Karpas-422 (cell line): ENCODE measurements at places on chromosomes 2 and 18. TPM values are rescaled to one million over a fixed set of nuclear protein-coding genes. Genes with fewer than 3 reads are reported as not detected.

TMEM178A gene
- not detected in 2 replicates for total RNA-seq

SF3B6 gene
- total RNA-seq: 181 and 285 TPM in 2 replicates

LRP2 gene
- not detected in 2 replicates for total RNA-seq

IL37 gene
- total RNA-seq: not detected in 2 replicates

ACADL gene
- not detected in 2 replicates for total RNA-seq

TMEM198 gene
- total RNA-seq: 2.7 and 3.2 TPM in 2 replicates

WNT6 gene
- total RNA-seq: 7.8 and 7.9 TPM in 2 replicates

DHRS9 gene
- total RNA-seq: 0.40 and 2.1 TPM in 2 replicates

CHST10 gene
- 22.6 and 28.7 TPM in 2 replicates for total RNA-seq

HOXD12 gene
- total RNA-seq: 1.0 and 1.9 TPM in 2 replicates

ACKR3 gene
- total RNA-seq: 0.40 TPM in 1 of 2 replicates, not detected in the other

RNF144A gene
- 0.07 and 0.29 TPM in 2 replicates for total RNA-seq

SLC14A1 gene
- total RNA-seq: 1.1 TPM in 1 of 2 replicates, not detected in the other
